Bladder microvascular endothelial cell (primary cell): ENCODE measurements at places on chromosomes 7 and 10. TPM values are rescaled to one million over a fixed set of nuclear protein-coding genes. Genes with fewer than 3 reads are reported as not detected.

CAMK1D gene
- 0.49 and 3.1 TPM in 2 replicates for total RNA-seq

CCDC136 gene
- total RNA-seq: 0.49 and 2.1 TPM in 2 replicates

PCGF6 gene
- 8.3 and 11.7 TPM in 2 replicates for total RNA-seq

BMPER gene
- total RNA-seq: 0.16 and 5.4 TPM in 2 replicates

GPR85 gene
- 0.13 and 0.97 TPM in 2 replicates for total RNA-seq

TMEM236 gene
- 0.32 and 2.1 TPM in 2 replicates for total RNA-seq

RNF148 gene
- total RNA-seq: 0.97 and 4.5 TPM in 2 replicates
